Aortic smooth muscle cell (primary cell): ENCODE measurements at places on chromosomes 12 and 14. TPM values are rescaled to one million over a fixed set of nuclear protein-coding genes. Genes with fewer than 3 reads are reported as not detected.

The GARIN6 gene
- total RNA-seq = not detected in 2 replicates

The C14orf180 gene
- not detected in 2 replicates for total RNA-seq

The RXYLT1 gene
- total RNA-seq = 10.6 TPM in 2 replicates

The SMCO2 gene
- total RNA-seq = 0.06 and 0.13 TPM in 2 replicates

The CPNE6 gene
- total RNA-seq = not detected in 2 replicates

The P2RX2 gene
- not detected in 2 replicates for total RNA-seq

The IFI27L1 gene
- total RNA-seq = 18.5 and 31.4 TPM in 2 replicates

The DHRS2 gene
- total RNA-seq = under 0.01 TPM in 1 of 2 replicates, not detected in the other

The NCAPD2 gene
- 43.6 and 59.2 TPM in 2 replicates for total RNA-seq
